A549 treated with CpdA at 1 μM for 4 hours (cell line): ENCODE measurements at places on chromosomes 16 and 17. TPM values are rescaled to one million over a fixed set of nuclear protein-coding genes. Genes with fewer than 3 reads are reported as not detected.

The EFNB3 gene
- 1.0 to 1.7 TPM (median 1.4 TPM) in 5 replicates for total RNA-seq

The TAC4 gene
- total RNA-seq: not detected in 5 replicates

The DOC2B gene
- total RNA-seq: 0.36 to 0.95 TPM (median 0.79 TPM) in 5 replicates

The OR1A1 gene
- not detected in 5 replicates for total RNA-seq

The ZNF174 gene
- total RNA-seq: 13.0 to 16.8 TPM (median 14.3 TPM) in 5 replicates

The ADAD2 gene
- total RNA-seq: not detected in 5 replicates

The HCRT gene
- total RNA-seq: 0.10 TPM in 1 of 5 replicates, not detected in the others

The TBC1D26 gene
- total RNA-seq: 0.05 TPM in 1 of 5 replicates, not detected in the others
